ENCODE measurements at places on chromosomes 3 and 15.

DNA sequence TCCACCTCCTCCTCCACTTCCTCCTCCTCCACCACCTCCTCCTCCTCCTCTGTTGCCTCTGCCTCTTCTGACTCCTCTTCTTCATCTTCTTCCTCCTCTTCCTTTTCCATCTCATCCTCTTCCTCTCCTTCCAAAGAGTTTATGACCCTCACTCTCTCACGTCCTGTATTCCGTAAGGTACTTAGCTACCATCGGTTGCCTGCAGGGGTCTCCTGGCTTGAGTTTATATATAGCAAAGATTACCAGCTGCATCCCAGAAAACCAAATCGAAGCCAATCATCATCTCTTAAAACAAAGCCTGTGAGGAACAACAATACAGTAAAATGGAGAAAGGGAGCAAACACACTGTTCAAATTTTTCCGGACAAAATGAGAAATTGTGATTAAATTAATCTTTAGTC is 317.4 kb downstream of the C3orf38 start:
- no peak for DNase-seq

- no peak for DNase-seq
Observed at GRCh38 chr15:36726224-36726623, 146.8 kb downstream of the CDIN1 start.

GRCh38 chr3:141767066-141767465 is 3.9 kb downstream of the GRK7 start:
- DNase-seq, result no peak

- no peak for DNase-seq
Observed at GRCh38 chr15:69388260-69388705, 25.9 kb upstream of the KIF23 start.

- no peak for DNase-seq
Observed at GRCh38 chr3:30107531-30107930, 498.9 kb upstream of the TGFBR2 start.

GRCh38 chr3:15051531-15051930 is 13.6 kb downstream of the MRPS25 start:
- DNase-seq, result peak; percentile 59

GRCh38 chr3:45011756-45012508 is 14.2 kb upstream of the CLEC3B start:
- DNase-seq, result peak; percentile 81

GRCh38 chr15:100341239-100341749 is 481 bp downstream of the ADAMTS17 start:
- no peak for DNase-seq

GRCh38 chr15:43483297-43484128 is 9.4 kb downstream of the TP53BP1 start:
- DNase-seq, result peak; percentile 7

- no peak for DNase-seq
Observed at GRCh38 chr3:135213822-135214221, 418.8 kb downstream of the EPHB1 start.

DNA sequence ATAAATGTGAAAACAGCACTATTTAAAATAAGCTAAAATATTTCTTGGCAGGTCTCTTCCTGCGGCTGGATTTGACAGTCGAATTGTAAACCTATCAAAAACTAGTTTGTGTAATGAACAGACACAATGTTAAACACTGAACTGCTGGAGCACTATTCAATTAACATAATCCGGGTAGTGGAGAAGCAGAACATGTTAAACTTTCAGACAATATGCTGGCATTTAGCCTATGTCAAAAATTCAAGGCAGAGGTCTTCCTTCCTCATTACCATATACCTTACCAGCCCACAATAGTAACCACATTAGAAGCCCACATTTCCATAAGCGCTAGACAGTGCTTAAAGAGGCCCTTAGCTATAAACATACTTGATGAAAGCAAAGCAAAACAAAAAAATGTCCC is 1042.9 kb downstream of the ROBO1 start:
- no peak for DNase-seq

GRCh38 chr3:15896500-15896899 is 98.7 kb upstream of the ANKRD28 start:
- no peak for DNase-seq

DNA sequence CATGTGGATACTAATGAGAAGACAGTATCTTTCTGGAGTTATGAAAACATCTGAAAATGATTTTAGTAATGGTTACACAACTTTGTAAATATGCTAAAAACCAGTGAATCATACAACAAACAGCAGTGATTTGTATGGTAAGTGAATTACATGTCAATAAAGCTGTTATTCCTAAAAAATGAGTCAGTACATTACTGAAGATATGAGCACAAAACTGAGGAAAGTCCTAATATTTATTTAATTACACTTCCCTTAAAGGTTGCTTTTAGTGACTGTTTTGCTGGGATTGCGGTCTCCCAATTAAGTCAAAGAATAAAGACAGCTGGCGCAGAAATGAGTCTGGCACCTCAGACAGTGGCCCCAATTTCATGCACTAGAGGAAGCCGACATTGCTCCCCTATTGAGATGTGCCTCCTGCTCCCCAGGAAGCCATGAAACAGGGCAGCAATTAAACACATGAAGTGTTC is 50.9 kb upstream of the FSIP1 start:
- no peak for DNase-seq

DNA sequence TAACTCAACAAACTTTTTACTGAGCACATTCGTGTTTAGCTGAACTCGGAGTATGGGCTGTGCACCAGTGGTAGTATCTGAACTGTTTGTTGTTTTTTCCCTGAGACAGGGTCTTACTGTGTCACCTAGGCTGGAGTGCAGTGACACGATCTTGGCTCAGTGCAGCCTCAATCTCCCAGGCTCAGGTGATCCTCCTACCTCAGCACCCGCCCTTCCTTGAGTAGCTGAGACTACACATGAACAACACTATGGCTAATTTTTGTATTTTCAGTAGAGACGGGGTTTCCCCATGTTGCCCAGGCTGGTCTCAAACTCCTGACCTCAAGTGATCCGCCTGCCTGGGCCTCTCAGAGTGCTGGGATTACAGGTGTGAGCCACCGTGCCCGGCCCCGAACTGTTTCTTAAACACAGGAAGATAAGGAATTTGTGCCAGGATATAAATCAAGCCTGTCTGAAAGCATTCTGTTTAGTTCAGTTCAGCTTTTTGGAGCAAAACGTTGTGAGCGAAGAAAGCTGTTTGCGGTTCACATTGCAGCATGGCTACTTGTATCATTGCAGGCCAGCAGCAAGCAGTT is 40.4 kb upstream of the SKOR1 start:
- DNase-seq, result peak; percentile 60

GRCh38 chr15:89129123-89129815 is 41.0 kb downstream of the ABHD2 start:
- peak; percentile 65 for DNase-seq

GRCh38 chr15:40306908-40307307 is 827 bp downstream of the PLCB2 start:
- no peak for DNase-seq
